ENCODE measurements at places on chromosomes 1 and 21.

- DNase-seq: no peak
These were observed 1.7 kb downstream of the ACTRT2 start for GRCh38 chr1:3022976-3023375.

DNA sequence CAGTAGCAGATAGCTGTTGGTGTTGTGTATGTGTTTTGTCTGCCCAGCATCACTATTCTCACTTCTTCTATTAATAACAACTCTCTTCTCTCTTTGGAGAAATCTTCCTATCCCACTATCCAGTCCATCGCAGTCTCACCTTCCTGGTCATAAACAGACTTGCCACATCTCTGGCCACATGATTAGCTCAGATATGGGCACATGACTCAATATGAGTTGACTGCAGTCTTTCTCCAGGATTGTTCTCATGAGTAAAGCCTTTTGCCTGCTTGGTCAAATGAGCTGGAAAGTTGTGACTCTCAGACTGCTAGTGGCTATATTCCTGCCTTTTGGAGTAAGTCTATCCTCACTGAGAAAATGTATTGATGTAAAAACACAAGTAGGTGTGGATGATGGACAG, 32.9 kb upstream of the TADA1 start:
- DNase-seq: no peak

DNA sequence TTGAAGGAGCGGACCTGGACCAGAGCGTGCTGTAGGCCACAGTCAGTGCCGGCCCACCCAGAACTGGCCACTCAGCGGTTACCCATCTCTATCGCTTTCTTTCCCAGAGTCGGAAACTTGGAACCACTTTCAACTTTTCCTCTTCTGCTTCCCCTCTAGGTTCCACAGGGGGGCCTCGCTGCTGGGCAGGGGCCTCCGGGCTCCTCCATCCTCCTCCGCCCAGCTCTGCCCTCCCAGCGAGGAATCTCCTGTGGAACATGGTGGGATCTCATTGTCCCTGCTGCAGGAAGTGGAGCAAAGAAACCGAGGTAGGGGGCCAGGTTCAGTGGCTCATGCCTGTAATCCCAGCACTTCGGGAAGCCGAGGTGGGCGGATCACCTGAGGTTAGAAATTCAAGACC, 139.2 kb downstream of the ETS2 start:
- no peak for DNase-seq

DNA sequence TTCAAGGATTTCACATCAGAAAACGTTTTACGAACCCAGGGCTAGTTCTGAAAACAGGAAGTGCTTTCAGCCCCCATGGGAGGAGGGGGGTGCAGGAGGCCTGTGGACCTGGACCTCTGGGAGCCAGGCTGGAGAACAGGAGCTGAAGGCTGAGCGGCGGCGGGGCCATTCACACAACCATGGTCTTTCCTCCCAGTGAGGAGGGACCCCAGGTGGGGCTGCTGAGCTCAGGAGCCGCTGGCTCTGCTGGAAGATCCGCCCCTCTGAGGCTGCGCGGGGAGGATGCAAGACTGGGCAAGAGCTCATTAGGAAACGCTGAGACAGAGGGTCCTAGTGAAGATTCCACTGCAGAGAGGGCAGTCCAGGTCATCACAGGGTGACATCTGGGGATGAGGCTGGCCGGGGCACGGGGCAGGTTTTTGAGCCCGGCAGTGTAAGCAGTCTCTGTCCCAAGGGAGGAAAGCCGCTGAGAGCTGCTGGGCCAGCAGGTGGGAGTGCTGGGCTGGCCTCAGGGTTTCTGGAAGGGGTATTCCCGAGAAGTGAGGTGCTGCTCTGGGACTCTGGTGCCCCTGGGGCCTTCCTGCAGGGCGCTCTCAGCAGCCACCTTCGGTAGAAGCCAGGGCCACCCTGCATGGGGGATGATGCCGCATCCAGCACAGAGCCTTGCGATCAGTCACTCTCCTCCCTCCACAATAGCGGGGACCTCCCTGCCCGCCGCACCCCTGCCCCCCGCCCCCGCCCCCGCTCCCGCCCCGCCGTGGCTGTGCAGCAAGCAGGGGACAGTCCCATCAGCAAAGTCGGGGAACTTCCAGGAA, 7.5 kb downstream of the MX2 start:
- DNase-seq: no peak

- no peak for DNase-seq
These were observed 28.7 kb upstream of the PWP2 start for GRCh38 chr21:44078411-44078981.

- DNase-seq: no peak
These were observed 465.7 kb downstream of the USP25 start for GRCh38 chr21:16195538-16195910.

Measured in stimulated activated CD8-positive, alpha-beta memory T cell treated with anti-CD3 and anti-CD28 coated beads, Interleukin-2, amount 100 ng/mL, for 1 hour (primary cell).